Lower leg skin (tissue), 4 donors: ENCODE measurements at places on chromosomes 5 and 9.

DNA sequence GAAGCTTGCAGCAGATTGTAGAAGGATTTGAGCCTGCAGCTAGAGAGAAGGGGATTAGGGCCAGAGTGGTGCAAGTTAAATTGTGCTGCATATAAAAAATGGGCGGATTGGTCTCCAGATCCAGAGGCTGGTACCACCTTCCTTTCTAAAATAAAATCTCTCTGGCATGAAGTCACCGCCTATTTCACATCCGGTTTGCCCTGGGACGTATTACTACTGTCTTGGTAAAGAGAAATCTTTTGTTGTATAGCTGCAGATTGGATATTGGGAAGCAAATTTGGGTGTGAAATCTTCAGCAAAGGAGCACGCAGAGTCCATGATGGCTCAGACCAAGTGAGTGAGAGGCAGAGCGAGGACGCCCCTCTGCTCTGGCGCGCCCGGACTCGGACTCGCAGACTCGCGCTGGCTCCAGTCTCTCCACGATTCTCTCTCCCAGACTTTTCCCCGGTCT is at the start of gene GABRA1:
GABRA1 (plus strand) TSS at position 180 of the 451 bp plus-strand sequence. CDS start 2,691 bp downstream, outside the sequence.
- DNase-seq, result no peak

DNA sequence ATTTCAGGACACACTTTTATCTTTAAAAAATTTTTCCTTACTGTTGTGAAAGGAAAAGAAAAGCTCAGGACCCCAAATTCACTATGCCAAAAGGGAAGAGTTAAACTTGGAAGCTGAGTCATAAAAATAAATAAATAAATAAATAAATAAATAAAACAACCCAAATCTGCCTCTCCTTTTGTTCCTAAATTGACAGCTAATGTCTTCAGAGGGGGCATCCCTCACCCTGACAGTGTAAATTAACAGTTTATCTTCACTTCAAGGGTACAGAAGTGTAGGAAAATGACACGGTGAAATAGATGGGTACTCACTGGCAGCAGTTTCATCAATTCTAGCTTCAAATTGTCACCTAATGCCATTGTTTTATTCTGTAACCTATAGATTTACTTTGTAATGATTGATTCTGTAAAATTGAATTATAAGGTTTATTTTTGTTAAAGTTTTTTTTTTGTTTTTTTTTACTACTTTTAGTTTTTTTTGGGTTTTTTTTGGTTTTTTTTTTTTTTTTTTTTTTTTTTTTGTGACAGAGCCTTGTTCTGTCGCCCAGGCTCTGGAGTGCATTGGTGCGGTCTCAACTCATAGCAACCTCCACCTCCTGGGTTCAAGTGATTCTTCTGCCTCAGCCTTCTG is 18.5 kb upstream of the ANXA1 start:
- no peak for DNase-seq

GRCh38 chr5:93593476-93594131 is 10.6 kb downstream of the NR2F1 start:
- no peak for DNase-seq

DNA sequence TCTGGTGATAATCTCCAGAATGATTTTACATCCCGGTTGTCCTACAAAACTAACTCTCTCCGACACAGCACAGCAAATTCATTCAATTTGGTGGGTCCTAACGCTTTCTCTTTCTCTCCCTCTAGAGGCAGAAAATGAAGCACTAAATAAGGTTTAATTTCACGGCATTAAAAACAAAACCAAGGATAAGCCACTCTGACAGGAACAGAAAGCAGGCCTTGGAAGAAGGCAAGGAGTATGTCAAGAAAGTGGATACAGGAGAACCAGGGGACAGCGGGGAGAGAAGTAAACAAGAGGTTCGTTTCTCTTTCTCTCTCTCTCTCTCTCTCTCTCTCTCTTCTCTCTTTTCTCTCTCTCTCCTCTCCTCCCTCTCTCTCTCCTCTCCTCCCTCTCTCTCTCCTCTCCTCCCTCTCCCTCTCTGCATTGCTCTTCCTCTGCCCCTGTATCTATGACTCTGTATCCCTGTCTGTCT is 49.8 kb downstream of the EBF1 start:
- no peak for DNase-seq

DNA sequence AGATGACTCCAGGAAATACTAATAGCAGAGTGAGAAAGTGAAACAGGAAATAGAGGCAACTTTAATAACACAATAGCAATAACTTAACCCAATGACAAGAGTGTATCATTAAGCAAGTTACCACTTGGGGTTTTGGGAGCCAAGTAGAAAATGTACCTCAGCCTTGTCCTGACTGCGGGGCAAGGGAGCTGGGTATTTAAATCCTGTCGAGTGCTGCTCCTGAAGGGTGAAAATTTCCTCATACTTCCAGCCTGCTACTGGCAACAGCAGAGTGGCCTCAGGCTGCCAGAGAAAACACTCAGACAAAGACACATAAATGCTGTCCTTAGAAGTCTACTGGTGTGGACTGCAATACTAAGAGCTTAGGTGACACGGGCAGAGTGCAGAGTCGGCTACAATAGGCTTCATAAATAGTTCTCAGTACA is 112.5 kb upstream of the EMB start:
- no peak for DNase-seq

DNA sequence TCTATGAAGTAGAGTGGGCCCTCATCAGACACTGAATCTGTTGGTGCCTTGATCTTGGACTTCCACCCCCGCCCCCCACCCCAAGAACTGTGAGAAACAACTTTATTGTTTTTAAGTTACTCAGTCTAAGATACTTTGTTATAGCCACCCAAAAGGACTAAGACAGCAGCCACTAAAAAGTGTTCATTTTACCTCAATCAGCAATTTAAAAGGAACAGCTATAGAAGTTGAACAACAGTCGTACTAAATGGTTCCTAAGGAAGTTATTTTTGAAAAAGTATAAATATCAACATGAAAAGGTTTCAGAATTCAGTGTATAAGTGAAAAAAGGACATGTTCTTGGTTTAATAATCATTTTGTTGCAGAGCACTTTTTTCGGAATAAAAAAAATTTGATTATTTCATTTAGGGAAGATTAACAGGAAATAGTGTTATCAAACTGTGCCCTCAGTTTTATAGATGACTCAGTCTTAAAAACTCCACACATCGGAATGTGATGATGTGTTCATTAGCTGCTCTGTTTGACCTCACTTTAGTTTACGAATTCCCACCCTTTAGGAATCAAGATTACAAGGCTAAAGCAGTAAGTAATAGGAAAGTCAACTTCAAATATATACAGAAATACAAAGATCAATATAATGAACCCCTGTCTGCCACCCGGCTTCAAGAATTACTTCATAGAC is 71.2 kb downstream of the MTAP start:
- no peak for DNase-seq

GRCh38 chr9:70789086-70789485 is 332.3 kb downstream of the TRPM3 start:
- no peak for DNase-seq

GRCh38 chr5:73638344-73639095 is 12.5 kb downstream of the ARHGEF28 start:
- no peak for DNase-seq
